ENCODE measurements at places on chromosomes 2 and 18.
A peak's percentile ranks its signal among the peaks of the same experiment; 100 is the strongest.

DNA sequence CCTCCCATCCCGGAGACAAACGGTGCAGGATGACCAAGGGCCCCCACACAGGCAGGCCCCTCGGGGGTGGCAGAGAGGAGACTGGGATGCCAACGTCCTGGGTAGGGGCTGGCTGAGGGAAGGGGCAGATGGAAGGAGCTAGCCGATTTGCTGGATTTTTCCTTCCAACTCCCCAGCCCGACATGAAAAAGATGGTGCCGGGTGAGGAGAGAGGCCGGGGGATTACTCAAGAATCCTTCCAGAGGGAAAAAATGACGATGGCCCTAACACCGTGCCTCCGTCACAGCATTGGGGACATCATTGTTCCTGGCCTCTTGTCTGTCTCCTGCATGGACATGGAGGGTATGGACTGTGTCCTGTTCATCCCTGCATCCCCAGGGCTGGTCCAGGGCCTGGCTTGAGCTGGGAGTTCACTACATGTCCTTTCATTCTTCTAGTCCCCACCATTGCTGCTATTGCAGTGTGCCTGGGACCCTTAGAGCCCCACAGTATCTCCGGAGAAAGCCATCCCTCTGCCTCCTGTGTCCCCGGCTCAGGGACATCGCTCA is 217.7 kb downstream of the TNS1 start:
- DNase-seq, result no peak

- DNase-seq, result no peak
These were observed 141.6 kb downstream of the SP3 start for GRCh38 chr2:173823543-173823939.

- DNase-seq, result no peak
These were observed 59.3 kb upstream of the MYO3B start for GRCh38 chr2:170118641-170119040.

DNA sequence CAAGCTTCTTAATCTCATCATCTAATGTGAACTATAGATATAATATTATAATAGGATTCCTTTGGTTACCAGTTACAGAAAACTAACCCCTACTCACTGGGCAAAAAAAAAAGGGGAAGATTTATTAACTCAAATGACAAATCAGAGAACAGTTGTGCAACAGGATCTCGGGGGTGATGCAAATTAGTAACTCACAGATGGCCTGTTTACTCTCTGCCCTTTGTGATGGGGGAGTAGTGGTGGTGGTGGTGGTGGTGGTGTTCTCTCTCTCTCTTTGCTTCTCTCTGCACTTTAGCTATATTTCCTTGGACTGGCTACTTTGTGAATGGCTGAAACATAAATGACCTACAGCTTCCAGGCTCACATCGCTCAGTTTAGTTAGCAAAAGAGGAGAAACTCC is 59.0 kb downstream of the TMEM247 start:
- peak; percentile 20 for DNase-seq

DNA sequence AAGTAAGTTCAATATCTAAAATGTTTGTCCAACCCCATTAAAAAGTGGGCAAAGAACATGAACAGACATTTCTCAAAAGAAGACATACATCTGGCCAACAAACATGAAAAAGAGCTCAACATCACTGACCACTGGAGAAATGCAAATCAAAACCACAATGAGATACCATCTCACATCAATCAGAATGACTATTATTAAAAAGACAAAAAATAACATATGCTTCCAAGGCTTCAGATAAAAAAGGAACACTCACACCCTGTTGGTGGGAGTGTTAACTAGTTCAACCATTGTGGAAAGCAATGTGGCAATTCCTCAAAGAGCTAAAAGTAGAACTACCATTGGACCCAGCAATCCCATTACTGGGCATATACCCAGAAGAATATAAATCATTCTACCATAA is 931.1 kb downstream of the LRP1B start:
- DNase-seq, result no peak

GRCh38 chr2:190159453-190159852 is 96.9 kb upstream of the MSTN start:
- no peak for DNase-seq

DNA sequence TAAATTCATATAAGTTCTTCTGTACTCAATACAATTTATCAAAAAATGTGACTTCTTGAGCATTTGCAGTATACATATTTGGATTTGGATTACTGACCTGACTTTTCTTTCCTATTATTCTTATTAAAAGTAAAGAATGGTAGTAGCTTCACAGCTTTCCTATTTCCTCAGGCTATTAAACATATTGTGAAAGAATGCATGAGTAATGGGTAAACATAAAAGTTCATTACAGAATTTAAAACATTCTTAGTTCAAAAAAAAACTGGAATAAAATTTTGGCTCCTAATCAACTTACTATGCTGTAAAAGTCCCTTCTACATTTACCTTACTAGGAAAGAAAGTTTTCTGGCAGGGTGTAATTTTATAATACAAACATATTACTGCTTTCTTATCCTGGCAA is 27.3 kb upstream of the C2orf66 start:
- peak; percentile 65 for DNase-seq

DNA sequence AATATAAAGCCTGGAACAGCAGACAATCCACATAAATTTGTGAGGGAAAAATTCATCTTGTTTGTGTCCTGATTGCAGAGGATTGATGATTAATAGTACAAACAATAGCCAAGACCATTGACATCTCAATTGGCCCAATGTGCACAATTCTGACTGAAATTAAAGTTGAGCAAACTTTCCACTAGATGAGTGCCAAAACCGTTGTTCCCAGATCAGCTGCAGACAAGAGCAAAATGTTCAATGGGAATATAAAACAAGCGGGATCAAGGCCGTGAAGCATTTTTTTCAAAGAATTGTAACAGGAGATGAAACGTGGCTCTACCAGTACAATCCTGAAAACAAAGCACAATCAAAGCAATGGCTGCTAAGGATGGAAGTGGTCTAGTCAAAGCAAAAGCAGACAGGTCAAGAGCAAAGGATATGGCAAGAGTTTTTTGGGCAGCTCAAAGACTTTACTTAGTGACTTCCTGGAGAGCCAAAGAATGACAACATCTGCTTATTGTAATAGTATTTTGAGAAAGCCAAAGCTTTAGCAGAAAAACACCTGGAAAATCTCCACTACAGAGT is 55.9 kb upstream of the KIF5C start:
- no peak for DNase-seq

DNA sequence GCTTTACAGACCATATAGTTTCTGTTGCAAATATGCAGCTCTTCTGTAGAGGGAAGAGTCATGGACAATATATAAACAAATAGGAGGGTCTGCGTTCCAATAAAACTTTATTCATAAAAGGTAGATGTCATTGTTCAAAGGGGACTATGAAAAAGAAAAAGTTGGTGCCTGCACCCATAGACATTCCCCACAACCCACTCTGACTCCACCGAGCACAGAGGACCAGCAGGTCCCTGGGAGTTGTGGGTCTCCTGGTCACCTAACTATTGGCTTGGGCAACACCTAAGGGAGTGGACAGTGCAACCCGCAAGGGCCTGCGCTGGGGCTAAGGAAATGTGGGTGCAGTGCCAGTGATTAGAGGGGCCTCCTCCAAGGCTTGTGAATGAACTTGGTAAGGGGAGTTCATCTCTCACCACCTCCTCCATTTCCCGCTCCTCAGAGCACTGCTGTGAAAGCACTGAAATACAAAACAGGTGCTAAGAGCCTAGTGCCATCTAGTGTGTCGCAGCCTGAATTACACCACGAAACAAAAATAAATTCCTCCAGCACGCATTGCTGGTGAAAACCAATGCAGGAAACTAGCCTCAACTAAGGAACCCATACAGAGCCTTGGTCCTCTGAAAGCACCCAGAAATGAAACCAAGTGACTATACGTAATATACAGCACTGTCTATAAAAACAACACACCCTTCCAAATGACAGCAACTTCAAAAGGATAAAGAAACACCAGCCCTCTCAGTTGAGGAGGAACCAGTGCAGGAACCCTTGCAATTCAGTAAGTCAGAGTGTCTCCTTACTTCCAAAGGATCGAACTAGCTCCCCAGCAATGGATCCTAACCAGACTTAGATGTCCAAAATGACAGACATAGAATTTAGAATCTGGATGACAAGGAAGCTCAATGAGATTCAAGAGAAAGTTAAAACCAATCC is 166.6 kb downstream of the RNF144A start:
- peak; percentile 17 for DNase-seq

DNA sequence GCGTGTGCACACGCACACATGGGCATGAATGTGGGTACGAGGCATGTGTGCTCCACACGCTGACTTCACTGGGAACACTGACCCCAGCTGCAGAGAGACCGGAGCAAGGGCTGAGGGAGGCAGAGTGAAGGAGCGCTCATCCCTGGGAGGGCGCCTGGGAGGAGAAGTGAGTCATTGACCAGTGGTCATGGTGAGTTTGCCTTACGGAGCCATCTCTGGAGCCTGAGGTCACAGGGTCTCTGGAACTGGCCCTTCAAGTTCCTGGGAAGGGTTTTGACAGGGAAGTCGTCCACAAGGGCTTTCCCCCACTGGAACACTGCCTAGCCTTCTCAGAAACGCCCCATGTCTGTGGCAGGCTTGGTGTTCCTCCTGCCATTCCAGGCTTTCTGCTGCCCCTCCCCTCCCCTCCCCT is 14.3 kb upstream of the TMEM185B start:
- DNase-seq, result peak; percentile 97

- DNase-seq, result peak; percentile 77
These were observed 203.8 kb downstream of the RDH14 start for GRCh38 chr2:18356676-18357075.

GRCh38 chr18:55380589-55380988 is 207.4 kb downstream of the TCF4 start:
- peak; percentile 50 for DNase-seq

DNA sequence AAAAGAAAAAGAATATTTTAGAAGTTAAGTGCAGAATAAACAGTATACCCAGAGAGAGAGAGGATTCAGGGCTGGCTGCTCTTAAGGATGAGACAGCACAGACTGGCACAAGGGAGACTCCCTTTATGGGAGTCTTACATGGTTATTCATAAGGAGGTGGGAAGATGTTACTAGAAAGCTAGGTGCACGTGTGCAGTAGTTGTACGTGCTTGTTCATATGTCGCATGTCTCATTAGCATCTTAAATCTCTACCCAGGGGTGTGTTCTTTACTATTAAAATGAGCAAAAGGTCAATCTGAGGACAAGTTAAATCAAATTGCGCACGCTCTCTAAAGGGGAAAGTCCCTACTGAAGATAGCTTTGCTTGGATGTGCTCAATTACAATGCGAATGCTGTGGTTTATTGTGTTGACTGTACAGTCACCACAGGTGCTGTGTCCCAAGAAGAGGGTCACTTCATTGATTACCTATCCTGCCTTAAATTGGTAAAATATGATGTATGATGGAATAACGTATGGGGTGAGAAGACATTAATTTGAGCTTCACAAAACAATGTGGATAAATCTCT is 368.0 kb upstream of the SPHKAP start:
- DNase-seq, result no peak

Measured in ELR (cell line).